ENCODE measurements at places on chromosomes 16 and 17.
A peak's percentile ranks its signal among the peaks of the same experiment; 100 is the strongest.

GRCh38 chr17:40480501-40481003, 20.9 kb downstream of the TNS4 start:
- DNase-seq: peak; percentile 54

DNA sequence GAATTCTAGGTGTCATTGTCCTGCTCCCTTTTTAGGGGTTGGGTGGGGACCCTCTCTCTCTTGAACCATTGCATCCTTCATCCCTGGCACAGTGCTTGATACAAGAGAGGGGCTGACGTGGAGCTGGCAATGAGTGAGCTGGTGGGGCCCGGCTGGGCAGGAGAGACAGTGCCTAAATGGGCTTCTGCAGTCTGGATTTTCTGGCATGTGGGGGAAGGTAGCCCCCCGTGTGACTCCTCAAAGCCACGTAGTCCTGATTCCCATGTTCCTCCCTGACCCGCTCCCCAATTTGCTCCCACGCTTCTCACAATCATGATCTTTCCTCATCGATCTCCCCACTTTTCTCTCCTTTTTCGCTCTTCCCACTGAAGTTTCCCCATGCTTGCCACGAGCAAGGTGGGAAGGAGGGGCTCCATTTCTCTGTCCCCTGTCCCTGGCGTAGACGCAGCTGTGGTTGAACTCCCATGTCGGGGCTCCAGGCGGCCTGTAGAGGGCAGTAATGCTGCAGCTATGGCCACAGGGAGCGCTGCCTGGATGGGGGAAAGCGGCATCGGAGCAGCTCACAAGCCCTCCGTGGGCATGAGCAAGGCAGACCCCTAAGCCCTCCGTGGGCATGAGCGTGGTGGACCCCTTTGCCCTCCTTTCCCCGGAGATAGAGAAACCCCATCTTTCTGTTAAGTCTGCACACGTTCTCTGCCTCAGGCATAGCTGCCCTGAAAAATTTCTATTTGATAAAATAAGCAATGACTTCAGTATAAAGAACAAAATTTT, 47.5 kb downstream of the HAPSTR1 start:
- no peak for DNase-seq

- no peak for DNase-seq
Measured at GRCh38 chr17:82004517-82005455, 17.9 kb downstream of the CENPX start.

- DNase-seq: no peak
Measured at GRCh38 chr17:15482476-15482875, 15.1 kb upstream of the CDRT4 start.

DNA sequence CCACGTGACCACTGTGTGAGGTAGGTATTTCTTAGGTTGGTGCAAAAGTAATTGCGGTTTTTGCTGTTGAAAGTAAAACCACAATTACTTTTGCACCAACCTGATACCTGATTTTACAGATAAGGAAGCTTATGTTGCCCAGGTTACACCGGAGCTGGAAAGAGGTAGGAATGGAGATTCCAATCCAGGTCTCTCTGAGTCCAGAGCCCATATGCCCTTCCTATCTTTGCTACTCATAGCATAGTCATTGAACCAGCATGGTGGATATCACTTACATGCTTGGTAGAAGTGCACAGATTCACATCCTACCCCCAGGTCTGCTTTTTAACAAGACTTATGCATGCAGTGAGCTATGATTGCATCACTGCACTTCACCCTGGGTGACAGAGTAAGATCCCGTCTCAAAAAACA, 61.8 kb downstream of the ARSG start:
- DNase-seq: no peak

- no peak for DNase-seq
Measured at GRCh38 chr16:77469634-77470033, 34.8 kb upstream of the ADAMTS18 start.

DNA sequence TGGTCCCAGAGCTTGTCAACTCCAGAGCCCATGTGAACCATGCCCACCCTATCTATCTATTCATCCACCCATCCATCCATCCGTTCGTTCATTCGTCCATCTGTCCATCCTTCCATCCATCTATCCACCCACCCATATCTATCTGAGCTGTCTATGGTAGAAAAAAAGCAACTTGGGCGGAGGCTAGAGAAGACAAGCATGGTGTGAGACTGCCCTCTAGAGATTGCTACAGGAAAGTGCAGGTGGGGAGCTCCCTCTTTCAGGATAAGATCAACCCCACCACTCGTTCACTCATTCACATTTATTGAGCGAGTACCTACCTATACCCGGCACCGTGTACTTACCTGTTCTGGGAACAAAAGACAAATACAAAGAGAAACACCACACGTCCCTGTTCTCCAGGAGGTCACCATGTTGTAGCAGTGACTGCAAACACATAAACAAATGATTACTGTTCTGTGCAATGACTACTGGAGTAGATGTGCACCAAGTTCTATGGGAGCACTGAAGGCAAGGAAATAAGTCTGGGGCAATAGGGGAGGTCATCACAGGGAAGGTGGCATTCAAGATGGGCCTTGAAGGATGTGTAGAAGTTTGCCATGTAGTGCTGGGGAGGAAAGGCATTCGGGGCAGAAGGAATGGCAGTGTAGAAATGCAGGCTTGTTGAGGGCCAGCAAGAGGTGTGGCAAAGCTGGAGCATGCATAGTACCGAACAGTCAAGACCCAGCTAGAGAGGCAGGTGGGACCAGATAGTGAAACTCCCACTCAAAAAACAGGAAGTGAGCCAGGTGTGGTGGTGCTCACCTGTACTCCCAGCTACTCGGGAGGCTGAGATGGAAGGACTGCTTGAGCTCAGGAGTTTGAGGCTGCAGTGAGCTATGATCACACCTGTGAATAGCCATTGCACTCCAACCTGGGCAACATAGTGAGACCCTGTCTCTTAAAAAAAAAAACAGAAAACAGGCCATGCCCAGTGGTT, 13.4 kb upstream of the ATP5MC1 start:
- peak; percentile 67 for DNase-seq

- DNase-seq: no peak
Measured at GRCh38 chr16:8645831-8646230, 24.3 kb downstream of the METTL22 start.

DNA sequence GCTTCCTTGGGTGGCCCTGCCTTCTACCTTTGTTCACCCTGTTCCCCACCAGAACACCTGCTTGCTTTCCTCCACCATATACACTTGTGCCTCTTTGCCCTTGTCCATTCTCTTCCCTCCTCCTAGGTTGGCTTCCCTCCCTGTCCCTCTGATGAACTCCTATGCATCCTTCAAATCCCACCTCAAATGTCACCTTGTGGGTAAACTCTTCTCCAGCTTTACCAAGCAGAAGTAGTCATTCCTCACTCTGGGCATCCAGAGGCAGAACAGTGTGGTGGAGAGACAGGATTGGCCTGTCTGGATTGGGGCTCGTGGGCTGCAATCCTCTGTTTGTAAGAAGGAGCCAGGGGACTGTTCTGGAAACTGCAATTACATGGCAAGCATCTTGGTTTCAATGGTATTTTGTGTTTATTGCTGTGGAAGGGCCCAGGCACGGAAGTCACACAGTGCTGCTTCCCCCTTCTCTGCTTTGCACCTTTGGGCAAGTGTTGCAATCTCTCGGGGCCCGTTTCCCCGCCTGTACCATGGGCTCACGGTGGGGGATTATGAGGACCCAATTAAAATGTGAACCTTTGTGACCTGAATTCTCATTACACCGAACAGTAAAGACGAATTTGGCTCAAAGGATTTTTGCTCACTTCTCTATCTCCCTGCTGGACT, 21.9 kb upstream of the NXPH3 start:
- no peak for DNase-seq

DNA sequence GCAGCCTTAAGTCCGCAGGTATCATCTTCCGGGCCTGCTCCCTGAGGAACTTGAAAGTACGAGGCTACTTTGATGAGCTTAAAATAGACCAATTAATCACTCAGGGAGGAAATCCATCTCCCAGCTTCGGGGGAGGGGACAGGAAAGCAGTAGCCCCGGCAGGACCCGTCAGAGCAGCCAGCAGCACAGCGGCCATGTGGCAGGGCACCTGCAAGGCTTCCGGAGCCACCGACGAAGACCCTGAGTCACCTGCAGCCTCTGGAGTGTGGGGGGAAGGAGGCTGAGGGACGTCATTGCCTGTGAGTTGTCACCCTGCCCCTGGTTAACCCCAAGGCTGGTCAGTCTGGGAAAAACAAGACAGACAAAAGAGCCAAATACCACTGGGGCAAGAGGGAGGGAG, 4.4 kb upstream of the CYB561 start:
- DNase-seq: no peak

DNA sequence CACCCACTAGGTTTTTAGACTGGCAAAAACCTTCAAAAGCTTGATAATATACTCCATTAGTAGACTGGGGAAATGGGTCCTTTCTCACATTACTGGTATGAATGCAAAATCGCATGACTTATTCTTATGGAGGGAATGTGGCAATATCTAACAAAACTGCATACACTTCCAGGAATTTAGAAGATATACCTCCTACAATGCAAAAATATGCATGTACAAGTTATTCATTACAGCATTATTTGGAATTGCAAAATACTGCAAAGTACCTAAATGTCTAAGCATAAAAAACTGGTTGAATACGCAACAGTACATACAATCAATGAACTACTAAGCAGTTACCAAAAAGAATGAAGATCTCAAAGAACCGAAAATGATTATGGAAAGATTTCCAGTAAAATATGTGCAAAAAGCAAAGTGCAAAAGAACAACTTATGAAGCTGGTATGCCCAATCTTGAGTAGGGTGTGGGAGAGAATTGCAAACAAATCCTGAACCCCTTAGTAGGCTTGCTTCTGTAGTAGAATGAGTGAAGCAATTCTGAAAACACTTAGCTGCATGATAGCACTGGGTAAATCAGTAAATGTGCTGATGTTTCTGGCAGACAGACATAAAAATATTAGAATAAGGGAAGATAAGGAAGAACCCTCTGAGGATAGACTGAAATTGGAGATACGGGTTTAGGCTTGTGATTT, 180.1 kb downstream of the PARN start:
- no peak for DNase-seq

DNA sequence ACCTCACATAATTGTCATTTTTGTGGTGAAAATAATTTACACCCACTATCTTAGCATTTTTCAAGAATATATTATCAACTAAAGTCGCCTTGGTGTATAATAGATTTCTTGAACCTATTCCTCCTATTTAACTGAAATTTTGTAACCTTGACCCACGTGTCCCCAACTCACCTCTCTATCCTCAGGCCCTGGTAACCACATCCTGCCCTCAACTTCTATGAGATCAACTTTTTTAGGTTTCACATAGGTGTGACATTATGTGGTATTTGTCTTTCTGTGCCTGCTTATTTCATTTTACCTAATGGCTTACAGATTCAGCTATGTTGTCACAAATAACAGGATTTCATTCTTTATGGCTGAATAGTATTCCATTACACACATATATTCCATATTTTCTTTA, 73.0 kb upstream of the CNTNAP4 start:
- DNase-seq: no peak

DNA sequence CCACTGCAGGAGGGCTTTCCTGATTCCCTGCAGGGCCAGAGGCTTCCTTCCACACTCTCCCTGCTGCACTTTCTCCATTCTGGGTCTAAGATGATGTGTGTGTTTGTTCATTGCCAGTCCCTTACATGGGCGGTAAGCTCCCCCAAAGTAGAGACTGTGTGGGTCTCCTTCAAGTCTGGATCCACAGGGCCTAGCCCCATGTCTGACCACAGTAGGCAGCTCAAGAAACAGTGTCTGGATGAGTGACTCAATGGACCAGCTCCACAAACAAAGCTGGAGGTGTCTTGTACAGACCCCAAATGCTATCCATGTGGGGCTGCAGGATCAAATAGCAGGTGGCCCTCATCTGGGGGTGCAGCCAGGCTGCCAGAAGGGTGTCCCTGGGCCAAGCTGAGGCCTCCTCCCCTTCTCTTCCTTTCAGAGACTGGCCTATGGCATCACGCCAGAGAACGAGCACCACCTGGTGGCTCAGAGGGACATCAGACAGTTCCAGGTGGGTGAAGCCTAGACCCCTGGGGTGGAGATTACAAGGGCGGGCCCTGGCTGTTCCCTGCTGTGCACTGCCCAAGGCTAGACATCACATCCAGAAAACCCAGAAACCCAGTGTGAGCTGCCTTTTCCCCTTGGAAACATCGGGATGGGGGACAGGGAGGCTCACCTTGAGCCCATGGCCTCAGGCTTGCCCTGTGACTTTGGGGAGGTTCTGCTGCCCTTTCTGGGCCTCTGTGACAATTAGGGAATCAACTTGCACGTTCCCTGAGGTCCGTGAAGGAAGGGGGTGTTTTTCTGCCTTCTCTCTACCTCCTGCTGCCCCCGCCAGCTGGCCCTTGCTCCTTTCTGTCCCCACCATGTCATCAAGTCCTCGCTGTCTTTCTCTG, 45.9 kb downstream of the SLC6A2 start:
- no peak for DNase-seq

DNA sequence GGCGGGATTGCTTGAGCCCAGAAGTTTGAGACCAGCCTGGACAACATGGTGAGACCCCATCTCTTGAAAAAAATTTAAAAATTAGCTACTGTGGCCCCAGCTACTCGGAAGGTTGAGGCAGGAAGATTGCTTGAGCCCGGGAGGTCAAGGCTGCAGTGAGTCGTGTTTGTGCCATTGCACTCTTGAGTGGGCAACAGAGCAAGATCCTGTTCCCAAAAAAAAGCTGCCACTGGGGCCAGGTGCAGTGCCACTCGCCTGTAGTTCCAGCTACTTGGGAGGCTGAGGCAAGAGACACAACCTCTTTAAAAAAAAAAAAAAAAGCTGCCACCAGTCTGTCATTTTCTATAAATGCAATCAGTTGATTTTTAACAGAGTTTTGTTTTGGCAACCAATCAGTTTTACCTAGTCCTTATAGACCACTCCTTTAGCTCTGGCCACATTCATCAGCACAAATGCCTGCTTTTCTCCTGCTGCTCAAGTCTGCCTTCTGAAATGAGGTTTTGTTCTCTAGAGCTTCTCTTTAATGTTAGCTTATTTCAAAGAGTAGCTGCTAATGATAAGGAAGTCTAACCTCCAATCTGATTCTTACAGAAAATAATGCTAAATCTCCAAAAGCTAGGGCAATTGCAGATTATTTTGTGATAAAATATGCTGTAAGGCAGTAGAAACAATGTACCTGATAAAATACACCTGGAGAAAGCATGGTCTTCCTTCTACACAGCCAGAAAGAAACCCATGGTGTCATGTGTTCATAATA, 64.8 kb downstream of the TUBD1 start:
- DNase-seq: no peak

DNA sequence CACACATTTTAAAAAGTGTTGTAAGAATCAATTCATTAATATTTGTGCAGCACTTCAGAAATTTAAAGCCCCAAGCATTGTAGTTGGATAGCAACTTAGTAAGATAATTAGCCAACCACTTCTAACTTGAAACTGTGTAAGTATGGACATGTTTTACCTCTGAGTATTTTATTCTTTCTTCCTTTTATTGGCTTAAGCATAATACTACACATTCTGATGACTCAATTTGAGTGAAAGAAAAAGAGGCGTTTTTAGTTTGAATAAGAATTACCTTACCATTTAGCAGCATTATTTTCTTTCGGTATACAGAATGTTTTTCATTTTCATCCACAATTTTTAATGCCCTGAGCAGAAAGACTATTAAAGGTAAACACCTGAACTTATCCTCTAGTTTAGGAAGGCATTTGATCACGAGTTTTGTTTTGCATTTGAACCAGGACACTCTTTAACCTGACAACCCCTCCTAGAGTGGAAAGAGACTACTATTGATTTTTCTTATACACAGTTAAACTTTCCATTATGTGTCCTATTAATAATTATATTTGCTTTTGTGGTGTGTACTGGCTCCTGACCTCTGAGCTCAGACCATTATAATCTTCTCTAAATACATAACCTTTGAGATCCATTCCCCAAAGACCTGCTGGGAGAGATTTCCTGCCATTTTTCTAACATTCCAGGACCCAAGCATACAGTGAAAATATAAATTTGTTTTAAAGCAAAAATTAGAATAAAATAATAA, 9.2 kb downstream of the NACA2 start:
- no peak for DNase-seq

Measured in CMK (cell line).